ENCODE measurements at places on chromosomes 7 and 10.

DNA sequence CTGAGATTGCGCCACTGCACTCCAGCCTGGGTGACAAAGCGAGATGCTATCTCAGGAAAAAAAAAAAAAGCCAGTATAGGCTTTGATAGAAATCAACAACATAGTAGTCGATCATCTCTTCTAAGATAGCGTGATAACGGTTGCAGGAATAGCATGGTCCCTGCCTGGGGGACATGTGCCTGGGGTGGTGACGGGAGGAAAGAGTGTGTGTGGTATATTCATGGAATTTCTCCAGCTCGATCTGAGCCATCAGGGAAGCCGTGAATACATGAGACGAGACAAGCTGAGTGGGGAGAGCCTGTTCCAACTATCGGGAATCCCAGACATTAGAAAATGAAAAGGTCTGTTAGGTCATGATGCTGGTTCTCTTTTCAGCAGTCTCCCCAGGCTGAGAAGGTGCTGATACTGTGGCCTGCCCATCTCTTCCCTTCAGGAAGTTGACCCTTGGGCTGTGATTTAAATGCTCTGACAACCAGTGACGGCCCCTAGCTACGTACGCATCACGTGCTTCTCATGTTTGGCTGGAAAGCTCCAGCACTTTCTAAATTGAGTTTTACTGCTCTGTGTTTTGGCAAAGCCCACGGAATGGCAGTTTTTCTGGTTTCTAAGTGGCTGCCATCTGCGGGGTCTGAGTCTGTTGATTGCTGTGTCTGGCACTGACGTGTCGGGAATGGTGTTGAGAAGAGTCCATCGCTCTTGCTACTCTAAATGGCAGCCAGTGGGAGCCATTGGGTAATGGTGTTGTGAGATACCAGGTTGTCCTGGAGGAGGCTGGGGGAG, 229.3 kb downstream of the CCDC3 start:
- DNase-seq, result no peak

DNA sequence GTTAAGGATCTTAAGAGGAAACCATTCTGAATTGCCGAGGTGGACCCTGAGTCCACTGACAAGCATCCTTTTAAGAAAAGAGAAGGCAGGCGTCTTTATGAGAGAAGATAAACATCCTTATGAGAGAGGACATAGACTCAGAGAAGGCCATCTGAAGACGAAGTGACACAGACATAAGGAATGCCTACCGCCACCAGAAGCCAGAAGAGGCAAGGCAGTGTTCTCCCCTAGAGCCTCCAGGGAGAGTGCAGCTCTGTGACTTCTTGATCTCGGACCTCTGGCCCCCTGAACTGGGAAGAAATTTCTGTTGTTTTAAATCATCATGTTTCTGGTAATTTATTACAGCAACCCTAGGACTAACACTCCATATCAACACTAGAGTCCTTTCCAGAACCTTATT, 25.2 kb upstream of the ING3 start:
- no peak for DNase-seq

GRCh38 chr7:154680894-154681659, 321.8 kb downstream of the PAXIP1 start:
- no peak for DNase-seq

DNA sequence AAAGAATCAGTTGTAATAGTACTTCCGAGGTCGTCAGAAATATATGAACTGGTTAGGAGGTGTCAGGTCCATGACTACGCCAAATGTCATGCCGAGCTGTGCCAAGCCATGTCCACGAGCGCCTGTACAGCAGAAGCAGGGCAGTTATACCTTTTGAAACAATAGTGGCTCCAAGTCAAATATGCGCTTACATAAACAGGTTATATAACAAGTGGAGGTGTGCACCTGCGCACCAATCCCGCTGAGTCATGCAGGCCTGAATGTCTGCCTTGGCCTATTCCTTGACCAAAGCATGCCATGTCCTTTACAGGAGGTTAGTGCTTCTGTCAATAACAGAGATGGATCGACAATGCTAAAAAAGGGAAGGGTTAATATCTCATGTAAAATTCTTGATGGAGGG, 21.3 kb upstream of the TRUB1 start:
- no peak for DNase-seq

- DNase-seq, result no peak
Observed at GRCh38 chr10:31709476-31709875, 219.2 kb downstream of the ARHGAP12 start.

DNA sequence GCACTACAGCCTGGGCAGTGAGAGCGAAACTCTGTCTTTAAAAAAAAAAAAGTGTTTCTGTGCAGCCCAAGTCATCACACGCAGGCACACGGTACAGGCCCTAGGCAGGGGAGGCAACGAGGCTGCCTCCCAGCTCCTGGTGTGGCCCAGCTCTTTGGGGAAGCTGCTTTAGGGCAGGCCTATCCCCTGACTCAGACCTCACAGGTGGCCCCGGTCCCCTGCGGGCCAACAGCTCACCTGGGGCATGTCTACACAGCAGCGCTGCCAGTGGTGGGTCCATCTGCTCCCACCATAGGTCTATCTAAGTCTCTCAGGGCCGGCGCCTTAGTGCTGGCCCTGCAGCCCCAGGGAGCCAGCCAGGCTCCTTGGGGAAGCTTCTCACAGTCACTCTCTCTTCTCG, 31.4 kb downstream of the ZAN start:
- DNase-seq, result no peak

GRCh38 chr10:79246209-79246581, 101.1 kb upstream of the PPIF start:
- peak; percentile 84 for DNase-seq

- peak; percentile 66 for DNase-seq
Observed at GRCh38 chr7:322111-322671, 32.2 kb downstream of the FOXL3 start.

DNA sequence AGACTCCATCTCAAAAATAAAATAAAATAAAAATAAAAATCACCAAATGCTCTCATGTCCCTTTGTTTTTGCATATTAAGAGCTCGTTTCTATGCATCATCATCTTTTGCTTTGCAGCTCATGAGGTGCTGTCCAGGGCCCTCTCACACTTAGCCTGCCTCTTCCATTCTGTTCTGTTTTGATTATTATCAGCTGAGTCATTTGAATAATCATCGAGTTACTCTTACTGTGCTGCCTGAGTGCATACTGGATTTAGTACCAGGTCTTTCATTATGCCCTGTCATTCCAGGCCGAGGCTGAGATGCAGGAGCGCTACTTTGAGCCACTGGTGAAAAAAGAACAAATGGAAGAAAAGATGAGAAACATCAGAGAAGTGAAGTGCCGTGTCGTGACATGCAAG, 33.0 kb downstream of the UCMA start:
- DNase-seq, result peak; percentile 60

GRCh38 chr10:26863351-26864076, 2.8 kb upstream of the ABI1 start:
- DNase-seq, result no peak

- no peak for DNase-seq
Observed at GRCh38 chr7:24733414-24734060, 23.7 kb downstream of the GSDME start.

DNA sequence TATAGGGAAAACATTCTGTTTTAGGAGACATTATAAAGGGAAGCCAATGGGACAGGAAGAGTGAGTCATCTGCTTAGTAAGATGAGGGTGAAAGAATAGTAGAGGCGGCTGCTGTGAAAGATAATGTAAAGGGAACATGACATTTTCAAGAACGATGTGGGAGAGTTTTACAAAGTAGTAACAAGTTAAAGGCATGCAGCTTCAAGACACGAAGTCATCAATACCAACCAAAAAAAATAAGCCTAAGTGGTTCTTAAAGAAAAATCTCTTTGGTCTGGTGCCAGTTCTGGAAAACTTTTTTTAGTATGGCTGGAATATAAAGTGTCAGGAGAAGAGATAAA, 6.1 kb downstream of the GSTO1 start:
- peak; percentile 87 for DNase-seq

DNA sequence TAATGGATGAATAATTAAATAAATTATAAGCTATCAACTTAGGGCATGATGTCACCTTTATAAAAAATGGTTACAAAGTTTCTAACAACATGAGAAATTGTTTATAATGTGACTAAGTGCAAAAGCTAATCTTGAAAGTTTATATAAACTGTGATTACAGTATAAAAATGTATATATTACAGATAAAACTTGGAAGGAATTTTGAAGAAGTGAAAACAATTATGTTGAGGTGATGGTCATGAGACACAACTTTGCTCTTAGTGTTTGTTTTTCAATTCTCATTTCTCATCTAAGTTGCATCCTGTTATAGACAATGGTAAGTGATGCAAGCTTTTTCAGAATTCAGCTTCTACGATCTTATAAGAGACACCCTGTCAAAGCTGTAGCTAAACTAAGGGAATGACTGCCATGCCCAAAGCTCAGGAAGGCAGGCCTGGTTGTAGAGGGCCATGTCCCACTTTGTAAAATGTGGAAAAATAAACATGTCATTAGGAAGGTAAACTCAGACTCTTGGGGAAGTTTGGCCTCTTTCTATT, 23.9 kb downstream of the MACC1 start:
- DNase-seq, result no peak

DNA sequence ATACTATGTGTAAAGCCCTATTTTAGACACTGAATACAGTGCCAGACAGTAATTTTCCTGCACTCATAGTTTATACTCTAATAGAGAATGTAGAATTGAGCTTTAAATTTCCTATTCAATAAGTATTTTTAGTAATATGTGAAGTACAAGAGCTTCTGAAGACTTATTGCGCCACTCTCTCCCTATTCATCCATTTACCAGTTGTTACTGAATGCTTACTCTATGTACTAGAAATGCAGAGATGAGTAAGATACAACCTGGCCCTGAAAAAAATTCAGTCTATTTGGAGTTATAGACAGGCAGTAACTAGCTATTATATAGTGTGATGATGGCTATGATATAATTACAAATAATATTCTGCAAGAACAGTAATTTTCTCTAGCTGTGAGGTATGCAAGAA, 98.8 kb downstream of the ADK start:
- peak; percentile 55 for DNase-seq

- DNase-seq, result no peak
Observed at GRCh38 chr10:120929166-120929565, 78.0 kb downstream of the WDR11 start.

DNA sequence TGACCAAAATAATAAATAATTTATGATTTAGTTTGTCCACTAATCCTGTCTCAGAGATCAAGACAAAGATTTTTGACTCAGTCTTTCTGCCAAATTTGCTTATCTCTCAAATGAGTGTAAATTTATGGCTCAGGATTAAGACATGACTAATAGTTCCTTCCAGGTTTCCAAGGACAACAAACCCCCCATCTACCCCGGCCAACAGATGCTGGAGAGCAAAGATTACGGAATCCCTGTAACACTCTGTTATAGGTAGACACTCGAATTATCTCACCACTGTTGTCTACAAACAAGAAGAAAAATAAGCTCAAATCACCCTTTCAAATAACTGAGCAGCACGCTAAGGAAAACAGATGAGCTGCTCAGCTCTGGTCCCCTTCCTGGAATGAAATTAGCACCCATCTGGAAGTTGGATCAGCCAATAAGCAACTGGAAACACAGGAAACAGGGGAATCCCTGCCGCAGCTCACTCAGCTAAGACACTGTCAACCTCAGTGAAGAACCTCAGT, 56.8 kb upstream of the SVIL start:
- DNase-seq, result peak; percentile 46

DNA sequence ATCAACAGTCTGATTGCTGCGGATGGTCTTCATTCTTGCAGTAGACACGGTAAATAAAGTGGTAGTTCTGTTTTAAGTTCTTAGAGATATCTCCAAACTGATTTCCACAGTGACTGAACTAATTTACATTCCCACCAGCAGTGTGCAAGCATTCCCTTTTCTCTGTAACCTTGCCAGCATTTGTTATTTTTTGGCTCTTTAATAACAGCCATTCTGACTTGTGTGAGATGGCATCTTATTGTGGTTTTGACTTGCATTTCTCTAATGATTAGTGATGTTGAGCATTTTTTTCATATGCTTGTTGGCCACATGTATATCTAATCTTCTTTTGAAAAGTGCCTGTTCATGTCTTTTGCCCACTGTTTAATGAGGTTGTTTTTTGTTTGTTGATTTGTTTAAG, 30.2 kb upstream of the CXCL12 start:
- DNase-seq, result no peak

GRCh38 chr7:49639808-49640207, 133.6 kb upstream of the VWC2 start:
- no peak for DNase-seq

DNA sequence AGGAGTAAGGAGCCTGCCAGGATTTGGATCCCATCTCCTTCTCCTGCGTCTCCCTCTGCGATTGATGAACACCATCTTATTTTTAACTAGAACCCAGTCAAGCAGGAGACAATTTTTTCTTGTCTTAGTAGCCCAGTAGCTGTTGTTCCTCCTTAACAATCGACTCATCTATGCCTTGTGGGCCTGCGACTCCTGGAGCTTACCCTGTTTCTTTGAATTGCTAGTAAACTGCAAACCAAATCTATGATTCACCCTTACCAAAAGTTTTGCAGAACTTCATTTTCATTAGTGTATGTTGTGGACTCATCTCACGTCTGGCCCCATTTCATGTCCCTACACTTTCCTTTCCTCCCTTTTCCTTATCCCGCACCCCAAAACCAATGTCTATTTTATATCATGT, 37.7 kb downstream of the TRIL start:
- DNase-seq, result peak; percentile 72

- no peak for DNase-seq
Observed at GRCh38 chr10:43105956-43106229, 29.0 kb downstream of the RET start.

GRCh38 chr7:96026611-96027010, 254.3 kb downstream of the DYNC1I1 start:
- DNase-seq, result peak; percentile 42

GRCh38 chr10:120588311-120588710, 131.3 kb downstream of the PLPP4 start:
- peak; percentile 17 for DNase-seq

GRCh38 chr10:12466704-12467305, 117.5 kb downstream of the CAMK1D start:
- no peak for DNase-seq

DNA sequence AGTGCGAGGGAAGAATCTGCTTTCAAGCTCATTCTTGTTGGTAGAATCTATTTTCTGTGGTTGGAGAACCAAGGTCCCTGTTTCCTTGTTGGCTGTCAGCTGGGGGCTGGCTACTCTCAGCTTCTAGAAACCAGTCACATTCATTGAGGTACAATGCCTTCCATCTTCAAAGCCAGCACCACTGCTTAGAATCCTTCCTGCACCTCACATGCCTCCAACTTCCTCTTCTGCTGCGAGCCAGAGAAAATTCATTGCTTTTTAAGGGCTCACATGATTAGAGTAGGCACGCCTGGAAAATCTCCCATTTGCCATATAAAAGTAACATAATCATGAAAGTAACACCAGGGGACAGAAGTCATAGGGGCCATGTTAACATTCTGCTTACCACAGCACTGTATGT, 28.7 kb downstream of the TES start:
- no peak for DNase-seq

GRCh38 chr7:155665957-155666287, 21.5 kb downstream of the RBM33 start:
- DNase-seq, result peak; percentile 92

DNA sequence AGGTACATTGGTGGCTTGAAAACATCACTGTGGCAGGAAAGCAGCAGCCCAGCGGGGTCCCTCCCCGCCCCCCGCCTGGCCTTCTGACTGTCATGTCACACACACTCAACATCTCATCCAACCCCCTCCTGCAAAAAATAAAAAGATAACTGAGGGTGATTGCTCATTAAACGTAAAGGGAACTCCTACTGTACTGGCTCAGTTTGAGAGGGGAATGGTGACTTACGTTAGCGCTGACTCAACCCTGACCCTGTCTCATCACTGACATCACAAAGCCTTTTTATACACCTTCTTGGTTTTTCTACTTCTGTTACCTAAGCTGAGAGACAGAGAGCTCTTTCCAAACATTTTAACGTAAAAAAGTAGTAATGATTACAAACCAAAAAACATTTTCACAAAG, 48.8 kb downstream of the ADARB2 start:
- DNase-seq, result no peak

- DNase-seq, result peak; percentile 30
Observed at GRCh38 chr7:65980478-65981250, 1.3 kb downstream of the GUSB start.
